Transverse colon (tissue), 4 donors: ENCODE measurements at places on chromosomes 2 and 18.

- no peak for DNase-seq
Measured at GRCh38 chr18:50441016-50441415, 66.2 kb downstream of the SKA1 start.

- no peak for DNase-seq
Measured at GRCh38 chr18:621291-622043, 24.7 kb downstream of the CLUL1 start.

- DNase-seq, result no peak
Measured at GRCh38 chr2:27583390-27583915, 611 bp downstream of the ZNF512 start.

DNA sequence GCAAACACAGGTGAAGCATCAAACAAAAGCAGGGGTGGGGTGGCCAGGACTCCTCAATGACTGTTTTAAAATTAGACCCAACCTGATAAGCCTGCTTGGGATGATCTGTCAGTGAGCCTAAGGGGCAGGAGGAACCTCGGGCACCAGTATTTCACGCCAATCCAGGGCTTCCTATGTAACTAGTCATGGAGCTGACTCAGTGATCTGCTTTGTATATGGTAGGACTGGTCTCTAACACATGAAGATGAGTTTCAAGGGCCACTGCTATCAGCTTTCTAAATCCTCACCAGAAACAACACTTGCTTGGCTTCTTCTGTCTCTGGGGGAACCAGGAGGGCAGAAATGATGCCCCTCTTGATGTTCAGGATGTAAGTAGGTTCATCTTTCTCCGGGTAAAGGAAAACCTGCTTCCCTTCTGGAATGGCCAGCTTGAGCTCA lies 6.2 kb downstream of the APOB start:
- DNase-seq, result no peak
